ENCODE measurements at places on chromosomes 7 and 10.

- DNase-seq, result no peak
Observed at GRCh38 chr7:38311329-38311937, 38.0 kb upstream of the TARP start.

DNA sequence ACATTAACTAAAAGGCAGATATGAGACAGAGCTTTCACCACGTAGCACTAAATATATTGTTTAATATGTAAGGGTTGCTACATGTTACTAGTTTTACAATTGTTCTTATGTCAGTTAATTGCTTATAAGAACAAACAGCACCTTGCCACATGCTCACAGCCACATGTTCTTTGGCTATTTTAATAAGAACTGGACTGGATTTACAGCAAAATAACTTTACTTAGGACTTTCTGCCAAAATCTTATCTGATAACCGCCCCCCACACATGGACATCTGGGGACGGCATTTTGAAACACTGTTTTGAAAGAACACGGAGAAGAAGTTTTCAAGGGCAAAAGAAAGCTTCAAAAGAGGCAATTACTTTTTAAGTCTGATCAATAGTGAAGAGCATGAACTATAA, 45.3 kb downstream of the JAZF1 start:
- no peak for DNase-seq

GRCh38 chr7:84085147-84085546, 109.4 kb downstream of the SEMA3A start:
- no peak for DNase-seq

- DNase-seq, result no peak
Observed at GRCh38 chr10:98308669-98309365, 40.8 kb upstream of the LOXL4 start.

DNA sequence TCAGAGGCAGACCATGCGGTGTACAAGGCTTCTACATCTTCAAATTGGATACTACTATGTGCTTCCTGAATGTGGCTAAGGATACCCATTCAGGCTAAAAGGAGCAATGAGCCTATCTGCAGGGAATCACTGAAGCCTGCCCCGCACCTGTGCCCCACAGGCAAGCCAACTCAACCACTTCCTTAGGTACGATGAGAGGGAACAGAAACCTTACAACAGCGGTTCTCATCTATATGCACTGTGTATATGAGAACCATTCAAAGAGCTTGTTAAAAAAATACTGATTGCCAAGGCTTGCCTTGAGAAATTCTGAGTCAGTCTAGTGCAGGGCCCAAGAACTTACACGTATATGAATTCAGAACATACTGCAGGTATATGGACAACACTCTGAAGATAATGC, 679.6 kb downstream of the PARD3 start:
- DNase-seq, result no peak

DNA sequence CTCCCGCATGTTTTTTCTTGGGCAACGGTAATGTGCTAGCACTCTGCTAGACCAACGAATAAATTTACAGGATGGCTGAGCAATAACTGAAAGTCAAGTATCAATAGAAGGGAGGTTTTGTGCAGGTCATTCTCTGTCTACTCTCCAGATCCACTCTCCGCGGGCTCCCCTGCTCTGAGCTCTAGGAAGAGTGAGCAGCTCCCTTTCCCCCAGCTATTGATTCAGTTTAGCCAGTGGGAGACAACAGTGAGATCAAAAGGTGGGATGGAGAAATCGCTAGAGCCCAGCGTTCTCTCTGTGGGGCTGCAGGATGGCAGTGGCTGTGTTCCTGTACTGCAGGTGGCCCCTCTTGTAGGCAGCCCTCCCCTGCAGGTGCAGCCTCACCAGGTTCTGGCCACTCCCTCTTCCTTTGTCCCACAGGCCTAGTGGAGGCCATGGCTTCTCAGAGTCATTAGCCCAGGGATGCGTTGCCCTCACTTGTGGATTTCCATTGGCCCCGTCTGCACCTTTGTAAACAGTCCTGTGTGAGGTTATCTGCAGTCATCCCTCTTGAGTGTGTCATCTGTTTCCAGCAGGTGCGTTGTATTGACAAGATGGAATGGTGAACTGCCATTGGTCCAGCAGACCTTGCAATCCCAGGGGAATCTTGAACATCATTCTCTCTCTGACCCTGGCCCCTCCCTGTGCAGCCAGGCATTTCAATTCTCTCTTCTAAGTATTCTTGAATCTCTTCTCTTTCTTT, 11.1 kb downstream of the MSRB2 start:
- DNase-seq, result no peak

- DNase-seq, result no peak
Observed at GRCh38 chr7:31053986-31054385, 1.9 kb downstream of the ADCYAP1R1 start.

GRCh38 chr7:31373337-31374289, 33.1 kb upstream of the NEUROD6 start:
- no peak for DNase-seq

DNA sequence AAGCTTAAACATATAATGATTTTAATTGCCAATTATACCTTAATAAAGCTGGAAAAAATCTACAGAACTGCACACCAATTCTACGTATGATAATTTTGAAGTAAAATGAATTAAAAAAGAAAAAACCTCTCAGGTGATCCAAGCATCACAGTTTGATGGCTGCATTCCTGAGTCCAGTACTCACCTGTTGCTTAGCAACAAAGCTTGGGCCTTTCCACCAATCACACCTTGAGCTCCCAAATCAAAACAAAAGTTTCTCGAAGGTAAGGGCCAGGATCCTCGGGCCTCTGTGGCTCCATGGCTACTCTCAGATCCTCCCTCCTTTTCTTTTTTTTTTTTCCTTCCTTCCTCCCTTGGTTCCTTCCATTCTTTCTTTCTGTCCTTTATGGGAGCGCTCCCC, 137.2 kb upstream of the PCBD1 start:
- DNase-seq, result no peak

GRCh38 chr7:699476-700170, 26.9 kb upstream of the DNAAF5 start:
- DNase-seq, result no peak

GRCh38 chr7:139995017-139995915, 67.5 kb downstream of the PARP12 start:
- no peak for DNase-seq

DNA sequence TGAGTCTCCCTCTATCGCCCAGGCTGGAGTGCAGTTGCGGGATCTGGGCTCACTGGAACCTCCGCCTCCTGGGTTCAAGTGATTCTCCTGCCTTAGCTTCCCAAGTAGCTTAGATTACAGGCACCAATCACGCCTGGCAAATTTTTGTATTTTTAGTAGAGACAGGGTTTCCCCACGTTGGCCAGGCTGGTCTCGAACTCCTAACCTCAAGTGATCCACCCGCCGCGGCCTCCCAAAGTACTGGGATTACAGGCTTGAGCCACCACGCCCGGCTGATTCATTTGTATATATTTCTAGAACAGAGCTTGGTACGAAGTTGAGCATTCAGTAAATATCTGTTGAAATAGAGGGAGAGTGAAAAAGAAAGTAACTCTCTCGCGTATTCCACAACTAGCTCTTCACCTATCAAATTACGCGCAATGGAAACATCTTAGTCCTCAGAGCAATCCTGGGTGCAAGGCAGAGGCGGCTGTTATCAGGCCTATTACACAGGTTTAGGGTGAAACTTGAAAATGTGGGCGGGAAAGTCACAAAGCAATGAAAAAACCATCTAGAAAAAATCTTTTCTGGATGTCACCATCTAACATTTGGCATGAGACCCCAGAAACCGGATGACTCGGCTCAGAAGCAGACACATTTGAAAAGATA, 707 bp upstream of the GHITM start:
- DNase-seq, result peak; percentile 12

GRCh38 chr7:157370742-157371141, 33.9 kb downstream of the DNAJB6 start:
- no peak for DNase-seq

- DNase-seq, result no peak
Observed at GRCh38 chr10:92688927-92689662, 660 bp upstream of the HHEX start.

DNA sequence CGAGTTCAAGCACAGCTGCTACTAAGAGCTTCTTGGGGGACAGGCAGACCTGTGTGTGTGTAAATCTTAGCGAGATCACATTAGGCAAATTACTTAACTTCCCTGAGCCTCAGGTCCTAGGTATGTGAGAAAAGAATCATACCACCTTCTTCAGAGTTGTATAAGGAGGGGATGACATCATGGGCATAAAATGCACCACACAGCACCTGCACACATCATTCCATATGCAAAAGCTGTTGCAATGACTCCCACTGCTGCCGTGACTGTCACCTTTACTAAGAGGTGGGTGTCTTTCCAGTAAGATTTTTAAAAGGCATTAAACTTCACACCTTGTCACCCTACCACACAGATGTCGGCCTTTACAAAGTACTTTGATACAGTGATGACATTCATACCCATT, 146.0 kb downstream of the FANK1 start:
- no peak for DNase-seq

DNA sequence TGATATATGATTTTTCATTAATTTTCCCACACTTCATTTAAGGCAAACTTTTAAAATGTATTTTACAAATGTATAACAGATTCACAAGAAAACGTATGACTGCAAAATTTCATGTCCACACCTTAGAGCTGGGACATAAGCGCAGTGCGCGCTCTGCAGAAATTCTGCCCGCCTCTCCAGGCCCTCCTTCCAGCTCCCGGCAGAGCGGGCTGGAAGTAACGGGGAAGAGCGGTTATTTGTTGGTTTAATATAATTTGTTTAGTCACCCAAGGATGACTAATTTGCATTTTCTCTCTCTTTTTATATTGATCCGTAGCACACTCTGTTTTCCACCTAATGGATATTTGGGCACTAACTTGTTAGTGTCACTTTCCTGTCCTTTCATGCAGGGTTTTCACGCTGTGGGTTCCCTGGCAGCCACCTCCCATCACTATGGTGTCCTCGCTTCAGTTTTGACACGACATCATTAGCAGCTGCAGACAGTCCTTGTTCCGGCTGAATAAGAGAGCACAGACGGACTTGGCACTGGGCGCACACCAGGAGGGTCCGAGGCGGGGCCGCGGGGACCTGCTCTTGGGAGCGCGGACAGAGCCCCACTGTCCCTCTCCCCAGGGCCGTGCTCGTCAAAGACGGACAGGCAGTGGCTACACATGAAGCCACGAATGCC, 129.2 kb upstream of the SEC61G start:
- DNase-seq, result no peak

- no peak for DNase-seq
Observed at GRCh38 chr10:12655940-12656339, 306.6 kb downstream of the CAMK1D start.

DNA sequence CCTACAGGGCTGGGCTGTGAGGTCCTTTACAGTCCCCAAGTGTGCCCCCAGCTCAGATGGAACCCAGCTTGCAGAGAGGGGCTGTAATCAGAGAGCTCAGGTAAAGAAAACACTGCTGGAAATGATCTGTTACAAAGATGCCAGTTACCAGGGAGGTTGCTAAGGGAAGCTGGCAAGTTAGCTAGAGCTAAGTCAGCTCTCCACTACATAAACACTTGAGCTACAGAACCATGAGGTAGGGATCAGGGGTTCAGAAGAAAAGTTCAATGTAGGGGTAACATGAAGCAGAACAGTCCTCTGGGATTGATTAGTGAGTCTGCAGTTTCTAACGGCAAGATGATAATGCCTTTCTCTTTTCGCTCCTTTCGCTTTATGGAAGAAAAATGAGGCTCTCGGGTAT, 53.1 kb upstream of the TM9SF3 start:
- no peak for DNase-seq

GRCh38 chr10:14695847-14696480, 78.7 kb downstream of the FAM107B start:
- DNase-seq, result no peak
